Sigmoid colon (tissue), 7 donors: ENCODE measurements at places on chromosomes 5 and 9. TPM values are rescaled to one million over a fixed set of nuclear protein-coding genes. Genes with fewer than 3 reads are reported as not detected.
A peak's percentile ranks its signal among the peaks of the same experiment; 100 is the strongest.

- H3K27ac ChIP-seq, result no peak overlapping the region
- no peaks in the 10 kb centered on the region for H3K36me3 ChIP-seq
- H3K27me3 ChIP-seq, result no peaks in the 10 kb centered on the region
- no peaks in the 10 kb centered on the region for H3K4me1 ChIP-seq
Measured at GRCh38 chr5:112413611-112414010, 5.5 kb downstream of the EPB41L4A start.

DNA sequence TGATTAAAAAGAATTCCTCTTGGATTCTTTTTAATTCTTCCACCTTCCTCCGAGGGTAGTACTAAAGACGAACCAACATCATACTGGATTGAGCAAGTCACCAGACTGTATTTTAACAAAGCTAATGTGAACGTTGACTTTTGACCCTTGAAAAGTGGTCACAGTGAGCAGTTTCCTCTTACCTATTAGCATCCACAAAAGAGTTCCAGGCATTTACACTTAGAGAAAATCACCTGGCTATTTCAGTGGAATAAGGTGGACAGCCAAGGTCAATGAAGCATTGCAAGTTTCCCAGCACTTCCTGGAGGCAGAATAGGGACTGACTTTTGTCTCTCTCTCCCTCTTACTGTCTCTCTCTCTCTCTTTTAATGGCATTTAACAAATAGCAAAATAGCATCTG is 145.1 kb upstream of the DAB2 start:
- no peak overlapping the region for H3K27ac ChIP-seq
- H3K4me1 ChIP-seq, result no peaks in the 10 kb centered on the region
- H3K27me3 ChIP-seq, result no peaks in the 10 kb centered on the region
- no peaks in the 10 kb centered on the region for H3K36me3 ChIP-seq
- DNase-seq, result no peak

DNA sequence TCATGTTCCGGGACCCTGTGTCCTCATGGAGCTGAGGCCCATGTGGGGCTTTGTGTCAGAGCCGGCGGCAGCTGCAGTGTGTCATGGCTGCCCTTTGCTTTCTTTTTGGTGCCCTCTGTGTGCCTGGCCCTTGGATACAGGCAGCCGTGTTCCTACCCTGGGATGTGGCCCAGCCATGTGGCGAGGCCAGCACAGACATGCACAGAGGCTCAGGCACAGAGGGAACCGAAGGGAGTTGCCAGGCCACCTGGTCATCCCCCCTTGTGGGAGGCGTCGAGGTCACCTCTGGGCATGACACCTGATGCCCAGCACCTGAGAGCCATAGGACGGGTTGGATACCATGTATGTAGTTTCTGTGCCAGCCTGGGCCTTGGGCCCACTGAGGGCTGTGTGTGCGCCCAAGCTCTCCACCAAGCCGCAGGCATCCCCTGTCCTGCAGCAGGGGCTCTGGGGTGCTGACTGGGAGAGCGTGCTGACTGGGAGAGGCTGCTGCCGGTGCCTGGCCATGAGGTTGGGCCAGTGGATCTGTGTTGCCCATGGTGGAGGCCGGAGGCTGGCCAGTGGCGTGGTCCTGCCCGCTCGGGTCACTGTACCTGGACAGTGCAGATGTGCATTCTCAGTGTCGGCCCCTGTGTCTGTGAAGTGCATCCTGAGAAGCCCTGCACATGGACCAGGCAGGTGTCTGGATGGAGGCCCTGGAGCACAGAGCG is 4.8 kb downstream of the NKD2 start:
- H3K36me3 ChIP-seq, result no peaks in the 10 kb centered on the region
- no peak overlapping the region for H3K4me3 ChIP-seq
- H3K27ac ChIP-seq, result no peak overlapping the region
- peaks cover 31% of the 10 kb centered on the region for H3K27me3 ChIP-seq
- peak; percentile 50 for DNase-seq
- peaks cover 18% of the 10 kb centered on the region for H3K4me1 ChIP-seq

GRCh38 chr5:56668996-56669395 is 146.4 kb upstream of the MAP3K1 start:
- H3K4me3 ChIP-seq, result no peak overlapping the region
- no peaks in the 10 kb centered on the region for H3K27me3 ChIP-seq
- H3K27ac ChIP-seq, result peak overlapping the region; percentile 42
- H3K4me1 ChIP-seq, result no peaks in the 10 kb centered on the region
- no peaks in the 10 kb centered on the region for H3K36me3 ChIP-seq

Gene IFNB1
- total RNA-seq, result not detected

- no peak overlapping the region for H3K4me3 ChIP-seq
- DNase-seq, result no peak
- H3K27ac ChIP-seq, result no peak overlapping the region
- H3K36me3 ChIP-seq, result no peaks in the 10 kb centered on the region
- no peaks in the 10 kb centered on the region for H3K27me3 ChIP-seq
- H3K4me1 ChIP-seq, result no peaks in the 10 kb centered on the region
Measured at GRCh38 chr5:3657364-3658022, 61.9 kb downstream of the IRX1 start.

GRCh38 chr5:153373130-153373498 is 117.4 kb upstream of the GRIA1 start:
- H3K4me1 ChIP-seq, result no peaks in the 10 kb centered on the region
- no peak overlapping the region for H3K4me3 ChIP-seq

DNA sequence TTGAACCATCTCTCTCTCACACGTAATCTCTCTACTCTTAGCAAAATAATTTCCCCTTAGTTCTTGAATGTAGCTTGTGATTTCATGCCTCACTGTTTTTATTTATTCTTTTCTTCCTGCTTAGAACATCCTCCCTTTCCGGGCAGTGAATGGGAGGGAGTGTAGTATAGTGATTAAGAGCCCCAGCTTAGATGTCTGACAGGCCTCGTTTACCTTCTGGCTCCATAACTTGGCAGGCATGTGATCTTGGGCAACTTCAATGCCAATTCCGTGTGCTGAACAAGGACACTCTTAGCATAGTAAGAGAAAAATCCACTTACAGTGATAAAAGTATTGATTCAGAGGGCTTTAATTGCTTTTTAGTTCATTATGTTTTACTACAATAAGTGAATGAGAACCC is 96.3 kb upstream of the TNPO1 start:
- H3K27me3 ChIP-seq, result no peaks in the 10 kb centered on the region
- no peaks in the 10 kb centered on the region for H3K4me1 ChIP-seq
- no peak overlapping the region for H3K27ac ChIP-seq
- no peak overlapping the region for H3K4me3 ChIP-seq
- no peak for DNase-seq

GRCh38 chr5:132714456-132715307 is 22.7 kb downstream of the KIF3A start:
- no peaks in the 10 kb centered on the region for H3K36me3 ChIP-seq
- H3K27ac ChIP-seq, result no peak overlapping the region
- no peaks in the 10 kb centered on the region for H3K27me3 ChIP-seq
- no peak for DNase-seq
- H3K4me3 ChIP-seq, result no peak overlapping the region
